Fibroblast of gingiva (primary cell): ENCODE measurements at places on chromosomes 13 and 19.

GRCh38 chr19:10898633-10899032 is 27.3 kb downstream of the CARM1 start:
- DNase-seq = no peak

- no peak for DNase-seq
These were observed 250.3 kb upstream of the HTR2A start for GRCh38 chr13:47146991-47147811.

DNA sequence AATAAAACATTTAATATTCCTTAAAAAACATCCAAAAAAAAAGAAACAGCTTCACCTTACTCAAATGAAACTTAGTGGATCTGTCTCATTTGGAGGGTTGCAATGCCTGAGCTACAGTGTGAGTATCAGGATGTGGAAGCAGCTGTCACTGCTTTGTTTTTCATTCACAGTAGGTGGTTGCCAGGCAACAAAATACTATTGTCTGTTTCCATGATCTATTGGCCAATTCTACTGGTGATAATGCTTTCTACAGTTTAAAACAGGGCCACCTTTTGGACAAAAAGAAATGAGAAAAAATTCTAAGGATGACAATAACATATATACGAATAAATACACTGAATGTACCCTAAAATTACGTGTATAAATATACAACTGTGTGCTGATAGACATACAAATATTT is 3.0 kb downstream of the ENOX1 start:
- peak; percentile 70 for DNase-seq

- no peak for DNase-seq
These were observed 18.9 kb downstream of the ESD start for GRCh38 chr13:46778095-46778494.

GRCh38 chr13:46994492-46994891 is 97.6 kb upstream of the HTR2A start:
- DNase-seq = no peak

DNA sequence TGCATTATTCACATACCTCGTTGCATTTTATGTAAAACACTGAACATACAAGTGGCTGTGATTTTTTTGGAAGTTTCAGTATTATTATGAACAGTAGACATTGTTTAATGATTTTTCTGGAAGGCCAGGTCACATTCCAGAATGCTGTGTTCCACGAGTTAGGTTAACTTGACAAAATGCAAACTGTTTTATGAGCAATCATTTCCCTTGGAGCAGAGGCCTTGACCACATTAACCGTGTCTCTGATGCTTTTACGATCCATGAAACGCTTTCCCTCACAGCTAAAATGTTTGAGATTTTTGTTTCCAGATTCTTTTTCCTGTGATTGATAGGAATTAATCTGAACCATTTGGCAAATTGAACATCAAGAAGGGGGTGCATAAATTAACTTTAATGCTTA is 57.8 kb downstream of the MBNL2 start:
- DNase-seq = no peak

DNA sequence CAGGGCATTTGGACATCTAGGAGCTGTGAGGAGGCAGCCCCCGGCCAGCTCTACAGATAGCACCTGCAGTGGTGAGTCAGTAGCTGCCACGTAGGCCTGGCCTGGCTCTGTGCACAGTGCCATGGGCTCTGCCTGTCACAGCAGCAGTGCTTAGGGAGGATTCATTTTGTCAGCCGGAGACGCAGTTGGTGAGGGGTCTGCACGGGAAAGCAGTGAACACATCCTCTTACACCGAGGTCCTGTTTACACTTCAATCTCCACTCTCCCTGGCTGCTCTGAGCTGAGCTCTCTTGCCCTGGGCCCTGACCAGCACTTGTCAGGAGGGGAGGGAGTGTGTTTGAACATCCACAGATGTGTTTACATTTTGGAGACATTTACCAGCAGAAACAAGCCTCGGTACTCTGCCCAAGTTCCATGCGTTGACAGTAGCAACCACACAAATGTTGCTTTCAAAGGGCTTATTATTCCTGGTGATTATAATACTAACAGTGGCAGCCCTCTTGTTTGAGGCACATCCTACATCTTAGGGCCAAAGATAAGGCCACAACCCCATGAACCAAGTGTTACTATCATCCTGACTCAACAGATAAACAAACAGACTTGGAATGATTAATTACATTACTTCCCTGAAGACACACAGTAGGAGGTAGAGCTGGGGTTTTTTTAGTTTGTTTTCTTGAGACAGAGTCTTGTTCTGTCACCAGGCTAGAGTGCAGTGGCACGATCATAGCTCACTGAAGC is 148.9 kb downstream of the USP12 start:
- peak; percentile 82 for DNase-seq

GRCh38 chr13:28522871-28523270 is 27.9 kb upstream of the FLT1 start:
- DNase-seq = no peak

GRCh38 chr13:43493496-43494000 is 293.2 kb downstream of the ENOX1 start:
- no peak for DNase-seq
